ENCODE measurements at places on chromosomes 3 and 15.
A peak's percentile ranks its signal among the peaks of the same experiment; 100 is the strongest.

- DNase-seq: no peak
Measured at GRCh38 chr15:86295511-86295910, 215.8 kb downstream of the AGBL1 start.

DNA sequence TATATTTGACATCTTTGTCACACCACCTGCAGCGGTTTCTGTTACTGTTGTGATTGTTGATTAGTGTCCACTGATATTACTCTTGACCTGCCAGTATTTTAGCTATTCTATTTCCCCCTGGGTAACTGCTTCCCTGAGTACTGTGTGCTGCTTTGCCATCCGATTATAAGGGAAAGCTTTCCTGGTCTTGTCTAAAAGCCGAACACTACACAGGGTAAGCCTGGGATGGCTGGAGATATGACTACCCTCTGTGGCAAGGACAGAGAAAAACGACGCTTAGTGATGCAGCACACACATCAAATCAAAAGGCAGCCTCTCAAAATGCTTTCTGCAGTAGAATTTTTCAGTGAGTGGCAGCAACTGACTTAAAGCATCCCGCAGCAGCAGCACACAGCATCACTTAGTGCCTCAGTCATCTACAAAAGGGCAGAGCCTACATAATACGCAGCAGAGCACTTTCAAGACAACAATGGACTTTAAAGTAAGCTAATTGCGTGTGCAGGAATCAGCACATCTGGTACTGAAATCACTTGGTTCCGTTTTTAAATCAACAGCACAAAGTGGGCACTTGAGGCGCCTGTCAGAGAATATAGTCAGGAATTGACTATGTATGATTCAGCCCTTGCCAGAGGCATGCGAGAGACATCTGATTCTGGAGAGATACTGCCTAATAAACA, 656.3 kb upstream of the TGFBR2 start:
- DNase-seq: no peak

- DNase-seq: no peak
Measured at GRCh38 chr15:29438703-29439055, 169.1 kb upstream of the NSMCE3 start.

GRCh38 chr3:52488746-52489145, 6.4 kb upstream of the STAB1 start:
- DNase-seq: peak; percentile 45

- DNase-seq: peak; percentile 87
Measured at GRCh38 chr3:195101001-195101583, 169.9 kb downstream of the XXYLT1 start.

GRCh38 chr3:170211668-170212067, 10.6 kb upstream of the PRKCI start:
- DNase-seq: no peak

GRCh38 chr3:135995766-135996165, 30.2 kb downstream of the PPP2R3A start:
- no peak for DNase-seq

DNA sequence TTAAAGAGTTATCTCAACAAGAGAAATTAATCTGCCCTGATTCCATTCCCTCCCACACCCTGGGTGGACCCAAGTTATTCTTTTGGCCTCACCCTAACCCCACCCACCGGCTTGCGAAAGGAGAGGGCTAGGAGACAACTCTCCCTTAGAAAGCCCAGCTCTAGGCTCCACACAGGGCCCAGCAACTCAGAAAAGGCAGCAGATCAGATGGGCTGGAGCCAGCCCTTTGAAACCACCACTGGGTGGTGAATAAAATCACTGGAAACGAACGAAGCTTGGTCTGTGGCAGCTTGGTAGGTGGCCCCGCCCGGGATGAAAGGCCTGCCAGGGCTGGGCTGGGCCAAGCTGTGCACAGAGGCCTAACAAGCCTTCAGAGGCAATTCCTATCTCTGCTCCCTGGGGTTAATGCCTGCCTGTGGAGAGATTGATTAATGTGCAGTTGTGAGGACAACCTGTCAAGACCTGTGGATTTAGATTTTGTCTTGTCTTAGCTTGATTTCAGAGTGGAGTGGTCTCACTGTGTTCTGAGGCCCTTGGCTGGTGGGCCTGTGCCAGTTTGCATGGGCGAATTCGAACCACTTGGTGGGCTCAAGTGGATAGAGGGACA, 38.8 kb downstream of the BHLHE40 start:
- peak; percentile 81 for DNase-seq

- no peak for DNase-seq
Measured at GRCh38 chr3:170813266-170813665, 56.7 kb downstream of the RPL22L1 start.

- no peak for DNase-seq
Measured at GRCh38 chr3:107933450-107933849, 157.4 kb downstream of the CD47 start.

- DNase-seq: no peak
Measured at GRCh38 chr3:58084166-58084565, 75.9 kb downstream of the FLNB start.

GRCh38 chr3:105304487-105304886, 62.2 kb upstream of the ALCAM start:
- DNase-seq: no peak

DNA sequence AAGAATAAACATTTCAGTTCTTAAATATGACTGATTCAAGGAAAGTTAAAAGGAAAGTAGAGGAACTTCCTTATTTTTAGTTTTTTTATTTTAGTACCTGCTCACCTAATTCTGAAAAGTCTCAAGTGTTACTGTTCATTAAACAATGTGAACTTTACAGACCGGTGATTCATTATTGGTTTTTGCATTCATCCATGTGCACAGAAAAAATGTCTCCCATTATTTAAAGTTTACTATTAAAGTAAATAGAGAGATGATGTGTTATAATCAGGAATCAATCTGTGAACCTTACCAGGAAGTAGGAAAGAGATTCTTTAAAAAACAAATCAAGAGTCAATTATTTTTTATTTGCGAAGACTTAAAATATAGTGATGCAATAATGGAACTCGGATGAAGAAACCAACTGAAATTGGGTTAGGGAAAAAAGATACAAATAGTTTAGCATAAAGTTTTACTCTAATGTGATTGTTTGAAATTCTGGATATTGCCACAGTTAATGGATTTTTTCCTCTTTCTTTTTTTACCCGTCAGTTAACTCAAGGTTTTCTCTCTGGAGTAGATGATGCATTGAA, 119.4 kb upstream of the SAMMSON start:
- DNase-seq: no peak

- no peak for DNase-seq
Measured at GRCh38 chr3:26484140-26484539, 138.4 kb upstream of the LRRC3B start.

DNA sequence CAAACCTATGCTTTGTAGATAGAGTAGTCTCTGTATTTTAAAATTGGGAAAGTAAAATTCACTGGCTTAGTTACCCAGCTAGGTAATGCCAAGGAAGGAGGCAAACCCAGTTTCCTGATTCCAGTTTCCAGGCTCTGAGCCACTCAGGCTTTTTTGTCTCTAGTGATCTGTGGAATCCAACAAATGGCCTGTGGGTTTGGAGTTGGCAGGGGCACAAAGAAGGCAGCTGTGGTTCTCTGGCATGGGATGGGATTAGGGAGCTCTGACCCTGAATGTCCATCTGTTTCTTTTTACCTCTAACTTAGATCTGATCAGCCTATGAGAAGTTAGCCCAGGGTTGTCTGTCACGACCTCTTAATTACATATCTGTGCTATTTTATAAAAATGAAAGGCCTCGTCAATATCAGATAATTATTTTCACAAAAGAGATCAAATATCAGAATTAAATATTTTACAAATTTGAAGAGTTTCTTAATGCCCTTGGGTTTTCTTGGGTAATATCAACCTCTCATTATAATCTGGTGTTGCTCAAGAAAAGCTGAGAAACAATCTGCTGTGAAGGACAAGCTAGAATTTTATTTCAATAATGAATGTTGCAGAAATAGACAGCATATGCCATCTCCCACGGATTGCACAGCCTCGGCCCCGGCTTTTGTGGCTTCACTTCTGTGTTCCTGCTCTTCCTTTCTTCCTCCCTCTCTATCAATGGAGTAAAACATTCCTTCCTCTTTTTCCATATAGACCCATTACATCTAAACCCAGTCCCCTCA, 63.7 kb upstream of the DAZL start:
- peak; percentile 66 for DNase-seq

DNA sequence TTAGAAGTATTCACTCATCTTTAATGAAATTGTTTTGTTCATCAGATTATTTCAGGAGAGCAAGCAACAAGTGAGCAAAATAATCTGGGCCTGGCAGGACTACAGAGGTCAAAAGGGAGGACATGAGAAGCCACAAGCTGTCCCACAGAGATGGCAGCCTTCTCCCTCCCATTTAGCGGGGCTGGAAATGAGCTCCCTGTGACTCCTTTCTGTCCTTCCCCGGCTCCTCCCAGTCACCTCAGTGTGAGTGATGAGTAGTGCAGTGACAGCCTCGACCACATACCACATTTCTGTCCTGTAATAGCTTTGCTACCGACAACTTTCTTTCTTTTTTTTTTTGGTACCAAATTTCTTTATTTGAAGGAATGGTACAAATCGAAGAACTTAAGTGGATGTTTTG, 38.0 kb downstream of the RAB7A start:
- DNase-seq: no peak

- no peak for DNase-seq
Measured at GRCh38 chr15:90375071-90375470, 13.0 kb upstream of the IQGAP1 start.

- DNase-seq: no peak
Measured at GRCh38 chr15:70503073-70503745, 260.1 kb downstream of the UACA start.

DNA sequence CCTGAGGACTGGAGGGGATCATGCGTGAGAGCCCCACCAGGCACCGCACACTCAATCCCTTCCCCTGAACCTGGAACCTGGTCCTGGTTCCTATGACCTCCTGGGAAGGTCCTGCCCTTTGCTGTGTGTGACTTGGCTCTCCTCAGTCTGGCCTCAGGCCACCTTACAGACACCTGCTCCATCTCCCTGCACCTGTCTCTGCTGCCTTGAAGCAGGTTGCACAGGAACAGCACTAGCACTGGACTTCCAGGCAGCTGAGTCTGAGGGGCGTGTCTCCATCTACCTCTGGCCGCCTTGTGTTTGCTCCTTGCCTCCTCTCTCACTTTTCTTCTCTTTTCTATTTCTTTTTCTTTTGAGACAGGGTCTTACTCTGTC, 15.4 kb downstream of the PSTPIP1 start:
- no peak for DNase-seq

- no peak for DNase-seq
Measured at GRCh38 chr3:185335799-185336198, 27.1 kb upstream of the MAP3K13 start.

GRCh38 chr3:150384296-150385212, 23.5 kb upstream of the TSC22D2 start:
- DNase-seq: no peak

DNA sequence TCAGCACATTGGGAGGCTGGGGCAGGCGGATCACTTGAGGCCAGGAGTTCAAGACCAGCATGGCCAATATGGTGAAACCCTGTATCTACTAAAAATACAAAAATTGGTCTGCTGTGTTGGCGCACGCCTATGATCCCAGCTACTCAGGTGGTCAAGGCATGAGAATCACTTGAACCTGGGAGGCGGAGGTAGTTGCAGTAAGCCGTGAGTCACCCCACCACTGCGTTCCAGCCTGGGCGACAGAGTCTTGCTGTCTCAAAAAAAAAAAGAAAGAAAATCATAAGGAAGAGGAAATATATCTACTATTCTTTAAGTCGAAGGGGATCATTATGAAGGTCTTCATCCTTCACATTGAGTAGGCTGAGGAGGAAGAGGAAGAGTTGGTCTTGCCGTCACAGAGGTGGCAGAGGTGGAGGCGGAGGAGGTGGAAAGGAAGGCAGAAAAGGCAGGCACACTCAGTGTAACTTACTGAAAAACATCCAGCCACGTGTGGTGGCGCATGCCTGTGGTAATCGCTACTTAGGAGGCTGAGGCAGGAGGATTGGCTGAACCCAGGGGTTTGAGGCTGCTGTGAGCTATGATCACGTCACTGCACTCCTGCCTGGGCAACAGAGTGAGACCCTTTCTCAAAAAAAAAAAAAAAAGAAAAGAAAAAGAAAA, 14.2 kb downstream of the CSK start:
- no peak for DNase-seq

DNA sequence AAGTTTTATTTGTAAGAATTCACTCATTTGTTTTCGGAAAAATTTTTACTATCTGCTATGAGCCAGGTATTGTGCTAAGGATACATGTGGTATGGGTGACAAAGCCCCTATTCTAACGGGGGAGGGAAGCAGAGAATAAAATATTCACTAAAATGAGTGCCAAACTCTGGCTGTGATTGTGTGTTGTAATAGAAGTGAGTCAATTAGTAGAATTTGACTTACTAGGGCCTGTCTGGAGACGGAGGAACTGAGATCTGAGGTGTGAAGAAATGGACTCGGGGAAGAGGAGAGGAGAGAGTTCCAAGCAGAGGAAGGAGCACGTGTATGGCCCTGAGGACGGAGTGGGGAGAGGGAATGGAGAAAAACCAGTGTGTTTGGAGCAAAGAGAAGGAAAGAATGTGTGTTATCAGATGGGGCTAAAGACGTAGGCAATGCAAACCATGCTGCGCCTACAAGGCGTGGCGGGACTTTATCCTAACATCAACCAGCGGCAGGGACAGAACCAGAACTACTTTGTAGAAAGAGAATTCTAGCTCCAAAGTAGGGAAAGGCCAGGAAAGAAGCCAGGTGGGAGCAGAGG, 89.1 kb downstream of the OSBPL10 start:
- no peak for DNase-seq

GRCh38 chr3:57244946-57245345, 17.4 kb downstream of the APPL1 start:
- DNase-seq: no peak

DNA sequence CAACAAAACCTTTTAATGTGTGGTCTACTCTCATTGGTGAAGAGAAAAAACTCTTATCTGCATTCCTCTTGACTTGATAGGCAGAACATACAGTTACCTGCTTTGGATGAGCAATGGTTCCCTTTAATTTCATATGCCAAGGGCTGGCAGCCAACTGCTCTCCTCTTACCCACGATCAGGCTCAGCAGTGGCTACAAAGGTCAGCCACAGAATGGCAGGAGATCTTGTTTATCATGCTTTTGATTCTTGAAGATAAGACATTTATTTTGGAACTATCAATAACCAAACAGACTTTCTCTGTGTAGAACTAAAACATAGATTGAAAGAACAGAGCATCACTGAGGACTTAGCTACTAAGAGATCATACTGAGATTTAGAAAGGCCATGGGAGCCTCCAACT, 6.1 kb upstream of the IREB2 start:
- no peak for DNase-seq

GRCh38 chr3:8607234-8608040, 37.2 kb downstream of the SSUH2 start:
- no peak for DNase-seq

DNA sequence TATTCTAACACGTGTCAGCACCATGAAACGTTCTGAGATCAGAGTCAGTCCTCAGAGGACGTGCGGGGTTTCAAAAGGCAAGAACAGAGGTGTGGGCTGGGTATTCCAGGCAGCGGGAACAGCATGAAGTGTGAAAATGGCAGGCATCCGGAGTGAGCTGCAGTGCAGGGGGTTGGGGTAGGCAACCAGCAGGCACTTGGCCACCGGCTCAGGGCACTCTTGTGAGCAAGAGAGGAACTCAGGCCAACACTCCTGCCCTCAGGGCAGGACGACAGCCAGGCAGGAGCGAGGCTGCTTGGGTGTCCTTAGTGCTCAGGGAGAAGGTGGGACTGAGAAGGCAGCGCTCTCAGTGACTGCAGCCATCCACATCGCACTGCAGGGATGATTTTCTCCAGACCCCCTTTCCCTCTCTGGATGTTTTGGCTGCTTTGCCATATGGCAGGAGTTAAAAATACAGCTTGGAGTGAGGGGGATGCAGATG, 151.1 kb downstream of the NUP210 start:
- DNase-seq: no peak

- DNase-seq: no peak
Measured at GRCh38 chr15:90219421-90220141, 14.2 kb downstream of the CIB1 start.
